HCT116 (cell line): ENCODE measurements at places on chromosomes 2 and 18. TPM values are rescaled to one million over a fixed set of nuclear protein-coding genes. Genes with fewer than 3 reads are reported as not detected.
A peak's percentile ranks its signal among the peaks of the same experiment; 100 is the strongest.

SPDYA gene
- 1.2 TPM for total RNA-seq

CD8B2 gene
- not detected for total RNA-seq

POTEC gene
- total RNA-seq = not detected

COL4A4 gene
- total RNA-seq = 5.9 TPM

FZD7 gene
- 14.6 TPM for total RNA-seq

ATIC gene
- total RNA-seq = 173 TPM

FBXO36 gene
- total RNA-seq = 3.8 TPM

RAD51AP2 gene
- total RNA-seq = 0.10 TPM

RAX gene
- total RNA-seq = not detected

RAB27B gene
- 2.2 TPM for total RNA-seq

DAW1 gene
- total RNA-seq = 0.20 TPM

- H3K4me1 ChIP-seq = no peaks in the 10 kb centered on the region
- no peak overlapping the region for H3K27ac ChIP-seq
- no peak for DNase-seq
- no peaks in the 10 kb centered on the region for H3K36me3 ChIP-seq
- no peak overlapping the region for H3K4me3 ChIP-seq
Measured at GRCh38 chr2:142290931-142291330, 160.1 kb upstream of the LRP1B start.

GRCh38 chr2:42238644-42239288 is 69.6 kb downstream of the EML4 start:
- H3K4me3 ChIP-seq = no peak overlapping the region
- no peaks in the 10 kb centered on the region for H3K4me1 ChIP-seq
- no peak overlapping the region for H3K27ac ChIP-seq
- H3K36me3 ChIP-seq = no peaks in the 10 kb centered on the region

- no peaks in the 10 kb centered on the region for H3K4me1 ChIP-seq
- no peak for DNase-seq
- no peaks in the 10 kb centered on the region for H3K27me3 ChIP-seq
- no peak overlapping the region for H3K27ac ChIP-seq
- no peaks in the 10 kb centered on the region for H3K36me3 ChIP-seq
Measured at GRCh38 chr2:5121642-5122041, 570.5 kb upstream of the SOX11 start.

GRCh38 chr18:6547476-6547875 is 132.8 kb upstream of the L3MBTL4 start:
- no peaks in the 10 kb centered on the region for H3K36me3 ChIP-seq
- no peak for DNase-seq
- no peaks in the 10 kb centered on the region for H3K4me1 ChIP-seq
- H3K27me3 ChIP-seq = no peaks in the 10 kb centered on the region

DNA sequence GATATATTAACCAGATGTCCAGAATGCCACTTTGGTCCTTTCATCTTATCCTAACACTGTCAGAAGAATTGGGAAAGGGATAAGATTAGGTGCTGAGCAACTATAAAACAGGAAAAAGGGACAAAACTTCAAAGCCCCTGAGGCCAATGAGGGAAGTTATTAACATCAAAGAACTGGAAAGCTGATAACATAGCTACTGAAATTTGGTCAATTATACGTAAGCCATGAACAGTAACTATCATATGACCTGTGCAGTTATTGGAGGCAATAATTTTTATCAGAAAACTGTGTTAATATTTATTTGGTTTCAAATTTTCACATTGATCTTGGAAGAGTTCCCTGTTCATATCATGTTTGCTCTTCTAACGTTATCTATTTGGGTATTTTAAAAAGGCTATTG is 2.6 kb upstream of the REG3A start:
- H3K36me3 ChIP-seq = no peaks in the 10 kb centered on the region
- H3K27me3 ChIP-seq = no peaks in the 10 kb centered on the region
- H3K27ac ChIP-seq = no peak overlapping the region
- DNase-seq = no peak
- H3K4me1 ChIP-seq = no peaks in the 10 kb centered on the region
- H3K4me3 ChIP-seq = no peak overlapping the region

DNA sequence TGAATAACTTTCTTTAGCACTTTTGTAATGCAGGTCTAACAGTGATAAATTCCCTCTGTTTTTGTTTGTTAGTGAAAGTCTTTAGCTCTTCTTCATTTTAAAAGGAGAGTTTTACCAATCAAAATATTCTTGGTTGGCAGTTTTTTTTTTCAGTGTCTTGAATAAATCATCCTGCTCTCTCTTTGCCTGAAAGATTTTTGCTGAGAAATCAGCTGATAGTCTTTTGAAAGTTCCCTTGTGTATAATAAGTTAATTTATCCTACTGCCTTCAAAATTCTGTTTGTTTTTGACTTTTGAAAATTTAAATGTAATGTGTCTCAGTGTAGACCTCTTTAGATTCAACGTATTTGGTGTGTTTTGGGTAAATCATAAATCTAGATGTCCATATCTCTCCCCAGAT is 205.7 kb upstream of the NXPH2 start:
- H3K36me3 ChIP-seq = no peaks in the 10 kb centered on the region
- DNase-seq = no peak
- H3K27me3 ChIP-seq = no peaks in the 10 kb centered on the region
- H3K4me3 ChIP-seq = no peak overlapping the region
- no peaks in the 10 kb centered on the region for H3K4me1 ChIP-seq

- no peak overlapping the region for H3K27ac ChIP-seq
- no peak for DNase-seq
- H3K4me1 ChIP-seq = no peaks in the 10 kb centered on the region
- H3K36me3 ChIP-seq = no peaks in the 10 kb centered on the region
- H3K27me3 ChIP-seq = no peaks in the 10 kb centered on the region
Measured at GRCh38 chr2:210922419-210922818, 366.0 kb downstream of the CPS1 start.

- no peak for DNase-seq
- no peak overlapping the region for H3K27ac ChIP-seq
- no peak overlapping the region for H3K4me3 ChIP-seq
- no peaks in the 10 kb centered on the region for H3K27me3 ChIP-seq
- H3K4me1 ChIP-seq = peaks cover 14% of the 10 kb centered on the region
Measured at GRCh38 chr18:77209587-77209986, 40.1 kb upstream of the GALR1 start.

DNA sequence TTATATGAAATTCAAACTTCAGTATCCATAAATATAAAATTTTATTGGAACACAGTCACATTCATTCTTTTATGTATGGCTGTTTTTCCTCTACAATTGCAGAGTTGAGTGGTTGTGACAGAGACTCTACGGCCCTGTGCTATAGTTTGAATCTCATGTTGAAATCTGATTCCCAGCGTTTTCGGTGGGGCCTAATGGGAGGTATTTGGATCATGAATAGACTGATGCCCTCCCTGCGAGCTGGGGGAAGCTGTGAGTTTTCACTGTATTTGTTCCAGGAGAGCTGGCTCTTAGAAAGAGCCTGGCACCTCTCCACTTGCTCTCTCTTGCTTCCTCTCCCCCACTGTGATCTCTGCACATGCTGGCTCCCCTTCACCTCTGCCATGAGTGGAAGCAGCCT is 1.7 kb downstream of the PFN4 start:
- H3K27ac ChIP-seq = no peak overlapping the region
- no peak for DNase-seq
- H3K4me1 ChIP-seq = peaks cover 7% of the 10 kb centered on the region
- no peaks in the 10 kb centered on the region for H3K27me3 ChIP-seq
- no peak overlapping the region for H3K4me3 ChIP-seq

DNA sequence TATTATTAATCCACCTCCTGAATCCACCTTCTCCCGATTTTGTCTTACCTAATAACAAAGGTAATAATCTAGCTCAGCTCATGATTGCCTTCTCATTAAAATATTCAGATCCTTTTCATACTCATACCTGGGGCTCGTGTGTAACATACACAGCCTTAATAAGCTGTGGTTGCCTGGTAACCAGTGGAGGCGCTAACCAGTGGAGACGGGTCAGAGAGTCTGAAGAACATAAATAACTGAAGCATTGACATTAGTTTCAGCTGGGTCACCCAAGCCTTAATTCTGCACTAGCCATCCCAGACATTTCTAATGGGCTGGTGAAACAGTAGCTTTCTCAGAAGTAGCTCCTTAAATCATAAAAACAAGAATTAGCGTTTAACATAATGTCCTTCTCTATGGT is 14.8 kb upstream of the DTNA start:
- no peaks in the 10 kb centered on the region for H3K4me1 ChIP-seq
- no peaks in the 10 kb centered on the region for H3K27me3 ChIP-seq
- H3K4me3 ChIP-seq = no peak overlapping the region

DNA sequence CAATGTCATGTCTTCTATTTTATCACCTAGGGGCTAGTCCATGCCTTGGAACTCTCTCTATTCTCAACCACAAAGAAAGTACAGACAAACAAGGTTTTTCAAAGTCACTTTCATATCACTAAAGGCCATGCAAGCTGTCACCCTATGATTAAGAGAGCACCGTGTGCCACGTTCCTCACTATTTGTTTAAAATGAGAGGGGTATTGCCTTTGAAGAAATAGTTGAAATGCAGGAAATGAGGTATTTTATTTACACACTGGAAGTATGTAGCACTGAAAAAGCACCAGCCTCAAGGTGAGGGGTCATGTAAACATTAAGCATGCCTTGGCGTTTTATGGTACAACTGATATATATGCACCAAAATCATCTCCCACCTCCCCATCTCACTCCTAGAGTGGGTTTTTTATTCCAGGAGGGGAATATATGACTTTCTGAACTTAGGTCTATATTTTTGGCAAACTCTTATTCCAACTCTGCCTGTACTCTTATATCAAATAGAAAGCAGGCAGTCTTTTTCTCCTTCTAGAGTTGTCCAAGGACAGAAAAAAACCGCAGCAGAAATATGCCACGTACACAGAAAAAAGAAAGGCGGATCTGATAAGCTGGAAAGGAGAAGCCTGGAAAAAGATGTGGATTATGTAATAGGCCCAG is 53.5 kb downstream of the VSNL1 start:
- no peak overlapping the region for H3K27ac ChIP-seq
- H3K27me3 ChIP-seq = no peaks in the 10 kb centered on the region
- DNase-seq = no peak
- H3K36me3 ChIP-seq = no peaks in the 10 kb centered on the region

- H3K27ac ChIP-seq = no peak overlapping the region
- no peak overlapping the region for H3K4me3 ChIP-seq
- no peaks in the 10 kb centered on the region for H3K4me1 ChIP-seq
- H3K36me3 ChIP-seq = no peaks in the 10 kb centered on the region
- DNase-seq = no peak
Measured at GRCh38 chr2:196356332-196356731, 185.0 kb upstream of the STK17B start.

- no peaks in the 10 kb centered on the region for H3K27me3 ChIP-seq
- no peaks in the 10 kb centered on the region for H3K4me1 ChIP-seq
- H3K36me3 ChIP-seq = no peaks in the 10 kb centered on the region
- H3K27ac ChIP-seq = no peak overlapping the region
- no peak for DNase-seq
- H3K4me3 ChIP-seq = no peak overlapping the region
Measured at GRCh38 chr2:164714471-164714870, 93.2 kb upstream of the GRB14 start.

GRCh38 chr2:108591163-108591562 is 56.9 kb downstream of the LIMS1 start:
- H3K27me3 ChIP-seq = no peaks in the 10 kb centered on the region
- no peak for DNase-seq
- H3K4me1 ChIP-seq = peaks cover 56% of the 10 kb centered on the region
- H3K27ac ChIP-seq = no peak overlapping the region
- H3K36me3 ChIP-seq = no peaks in the 10 kb centered on the region

- H3K4me3 ChIP-seq = no peak overlapping the region
- no peak overlapping the region for H3K27ac ChIP-seq
- H3K27me3 ChIP-seq = no peaks in the 10 kb centered on the region
- H3K36me3 ChIP-seq = no peaks in the 10 kb centered on the region
Measured at GRCh38 chr2:128360711-128361110, 42.0 kb upstream of the HS6ST1 start.

GRCh38 chr2:173062801-173063200 is 12.8 kb upstream of the MAP3K20 start:
- H3K27ac ChIP-seq = no peak overlapping the region
- no peaks in the 10 kb centered on the region for H3K27me3 ChIP-seq
- H3K4me3 ChIP-seq = no peak overlapping the region
- no peak for DNase-seq
- no peaks in the 10 kb centered on the region for H3K36me3 ChIP-seq
- no peaks in the 10 kb centered on the region for H3K4me1 ChIP-seq

GRCh38 chr2:215652388-215652787 is 216.5 kb upstream of the FN1 start:
- H3K36me3 ChIP-seq = no peaks in the 10 kb centered on the region
- no peak overlapping the region for H3K27ac ChIP-seq
- H3K4me3 ChIP-seq = no peak overlapping the region
- DNase-seq = no peak
- no peaks in the 10 kb centered on the region for H3K27me3 ChIP-seq

GRCh38 chr2:239597216-239597615 is 196.4 kb upstream of the HDAC4 start:
- no peaks in the 10 kb centered on the region for H3K4me1 ChIP-seq
- H3K27ac ChIP-seq = no peak overlapping the region
- DNase-seq = no peak
- no peaks in the 10 kb centered on the region for H3K27me3 ChIP-seq
- no peak overlapping the region for H3K4me3 ChIP-seq

DNA sequence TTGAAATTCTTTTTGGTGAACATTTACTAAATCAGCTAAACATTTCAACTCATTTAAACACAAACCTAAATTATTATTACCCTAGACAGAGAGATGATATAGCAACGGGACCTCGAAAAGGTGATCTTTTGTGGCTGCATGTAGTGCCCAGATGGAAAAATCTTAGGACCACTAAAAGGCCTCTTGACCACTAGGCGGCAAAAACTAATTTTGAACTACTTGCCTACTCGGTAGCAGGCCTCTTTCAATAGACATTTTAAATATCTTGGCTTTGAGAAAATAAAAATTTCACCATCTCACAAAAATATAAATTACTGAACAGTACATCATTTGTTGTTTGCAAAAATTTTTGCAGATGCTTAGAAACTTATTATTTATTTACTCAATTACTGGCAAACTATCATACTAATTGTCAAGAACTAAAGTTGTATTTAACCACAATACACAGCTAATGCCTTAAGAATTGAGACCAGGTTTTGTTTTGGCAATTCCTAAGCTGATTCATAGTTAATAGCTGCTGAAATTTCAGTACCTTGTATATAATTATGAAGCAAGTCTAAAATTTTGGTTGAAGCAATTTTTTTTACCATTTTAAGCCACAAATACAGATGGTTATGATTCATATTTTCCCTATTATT is 9.4 kb downstream of the COL3A1 start:
- H3K36me3 ChIP-seq = no peaks in the 10 kb centered on the region
- no peaks in the 10 kb centered on the region for H3K27me3 ChIP-seq
- peak; percentile 34 for DNase-seq
- H3K4me3 ChIP-seq = no peak overlapping the region
- peaks cover 7% of the 10 kb centered on the region; the same call in 1 of the 2 replicates for H3K4me1 ChIP-seq
